Smooth muscle cell of the pulmonary artery (primary cell): ENCODE measurements at places on chromosomes 1 and 21. TPM values are rescaled to one million over a fixed set of nuclear protein-coding genes. Genes with fewer than 3 reads are reported as not detected.

NECTIN4 gene
- total RNA-seq = 0.07 and 0.13 TPM in 2 replicates

STIL gene
- 1.9 and 4.0 TPM in 2 replicates for total RNA-seq

RNU1-4 gene
- total RNA-seq = under 0.01 TPM in 2 replicates

TCP10L gene
- 0.26 and 0.65 TPM in 2 replicates for total RNA-seq

TTC3 gene
- total RNA-seq = 373 and 396 TPM in 2 replicates

ATP6V1G3 gene
- total RNA-seq = not detected in 2 replicates

TMEM81 gene
- 1.7 and 1.9 TPM in 2 replicates for total RNA-seq

NID1 gene
- total RNA-seq = 94.4 and 175 TPM in 2 replicates

C1QTNF12 gene
- total RNA-seq = 0.91 and 2.2 TPM in 2 replicates

LIPI gene
- total RNA-seq = not detected in 2 replicates

MEX3A gene
- total RNA-seq = 1.2 and 4.1 TPM in 2 replicates

POFUT2 gene
- 99.7 and 115 TPM in 2 replicates for total RNA-seq

TDRD5 gene
- total RNA-seq = not detected in 2 replicates

TTLL10 gene
- total RNA-seq = not detected in 2 replicates

HSD3B1 gene
- total RNA-seq = not detected in 2 replicates

CYYR1 gene
- under 0.01 TPM in 1 of 2 replicates, not detected in the other for total RNA-seq

TINAGL1 gene
- 133 and 442 TPM in 2 replicates for total RNA-seq

S100A7A gene
- not detected in 2 replicates for total RNA-seq

CNR2 gene
- not detected in 2 replicates for total RNA-seq

PADI4 gene
- total RNA-seq = not detected in 2 replicates

GJB5 gene
- not detected in 2 replicates for total RNA-seq

NAV1 gene
- 89.2 and 115 TPM in 2 replicates for total RNA-seq

RIT1 gene
- 33.6 and 39.7 TPM in 2 replicates for total RNA-seq

RPTN gene
- not detected in 2 replicates for total RNA-seq

SPRR1A gene
- not detected in 2 replicates for total RNA-seq

HRNR gene
- total RNA-seq = not detected in 2 replicates

CDA gene
- 0.39 and 0.92 TPM in 2 replicates for total RNA-seq

MANEAL gene
- 1.1 and 1.3 TPM in 2 replicates for total RNA-seq

MMP23B gene
- total RNA-seq = 3.8 and 8.2 TPM in 2 replicates

CYP4A11 gene
- not detected in 2 replicates for total RNA-seq
